ENCODE measurements at places on chromosomes 3 and 15.

GRCh38 chr15:74383286-74383685 lies 15.8 kb upstream of the CYP11A1 start:
- DNase-seq: no peak
- H3K4me3 ChIP-seq: no peak overlapping the region
- peak overlapping the region; percentile 88 for H3K27ac ChIP-seq

GRCh38 chr15:92772061-92772460 lies 116.5 kb upstream of the FAM174B start:
- no peaks in the 10 kb centered on the region for H3K27me3 ChIP-seq
- H3K4me1 ChIP-seq: no peaks in the 10 kb centered on the region
- peaks cover 2% of the 10 kb centered on the region for H3K36me3 ChIP-seq
- H3K4me3 ChIP-seq: no peak overlapping the region
- no peak overlapping the region for H3K27ac ChIP-seq

- DNase-seq: no peak
- H3K27me3 ChIP-seq: no peaks in the 10 kb centered on the region
- peaks cover 10% of the 10 kb centered on the region for H3K36me3 ChIP-seq
- H3K4me1 ChIP-seq: no peaks in the 10 kb centered on the region
- H3K4me3 ChIP-seq: no peak overlapping the region
These were observed 28.3 kb downstream of the CAPN3 start for GRCh38 chr15:42387603-42388002.

DNA sequence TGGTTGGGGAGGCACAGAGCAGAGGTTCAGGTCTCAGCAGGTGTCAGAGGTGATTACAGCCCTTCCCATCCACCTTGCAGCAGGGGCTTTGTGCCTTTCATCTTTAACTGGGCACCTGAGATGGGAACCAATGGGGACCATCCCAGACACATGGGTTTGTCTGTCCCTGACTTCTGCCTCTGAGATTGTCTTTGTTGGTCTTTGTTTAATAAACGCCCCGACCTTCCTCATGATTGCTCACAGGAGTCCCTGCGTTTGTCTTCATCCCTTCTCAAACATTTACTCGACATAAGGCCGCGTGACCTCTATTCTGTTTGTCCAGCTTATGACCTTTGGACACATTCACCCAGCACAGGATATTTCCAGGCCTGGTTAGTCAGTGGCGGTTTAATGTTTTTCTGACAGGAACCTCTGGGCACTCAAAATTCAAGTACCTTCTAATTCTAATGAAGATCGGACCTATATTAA lies 5.9 kb downstream of the ZSCAN2 start:
- no peak for DNase-seq
- no peak overlapping the region for H3K27ac ChIP-seq
- no peaks in the 10 kb centered on the region for H3K36me3 ChIP-seq
- no peak overlapping the region for H3K4me3 ChIP-seq

- H3K27ac ChIP-seq: no peak overlapping the region
- no peaks in the 10 kb centered on the region for H3K4me1 ChIP-seq
- no peak overlapping the region for H3K4me3 ChIP-seq
- H3K36me3 ChIP-seq: peaks cover 13% of the 10 kb centered on the region
- H3K27me3 ChIP-seq: no peaks in the 10 kb centered on the region
These were observed 31.9 kb downstream of the RAD18 start for GRCh38 chr3:8931342-8931741.
